ENCODE measurements at places on chromosomes 2 and 18.

GRCh38 chr18:60601249-60601648 lies 228.7 kb upstream of the MC4R start:
- DNase-seq = no peak

DNA sequence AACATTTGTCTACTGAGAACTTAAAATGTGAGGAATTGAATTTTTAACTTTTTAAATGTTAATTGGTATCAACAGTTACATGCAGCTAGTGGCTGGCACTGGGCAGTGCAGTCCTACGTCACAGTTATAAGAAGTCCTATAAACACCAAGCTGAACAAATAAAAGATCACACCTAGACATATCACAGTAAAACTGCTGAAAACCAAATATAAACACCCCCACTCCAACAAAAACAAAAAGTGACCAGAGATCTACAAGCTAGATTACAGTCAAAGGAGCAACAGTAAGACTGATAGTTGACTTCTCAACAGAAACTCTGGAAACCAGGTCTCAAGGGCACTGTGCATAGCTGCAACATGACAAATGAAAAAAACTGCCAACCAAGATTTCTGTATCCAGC lies 19.4 kb downstream of the TLK1 start:
- no peak for DNase-seq

DNA sequence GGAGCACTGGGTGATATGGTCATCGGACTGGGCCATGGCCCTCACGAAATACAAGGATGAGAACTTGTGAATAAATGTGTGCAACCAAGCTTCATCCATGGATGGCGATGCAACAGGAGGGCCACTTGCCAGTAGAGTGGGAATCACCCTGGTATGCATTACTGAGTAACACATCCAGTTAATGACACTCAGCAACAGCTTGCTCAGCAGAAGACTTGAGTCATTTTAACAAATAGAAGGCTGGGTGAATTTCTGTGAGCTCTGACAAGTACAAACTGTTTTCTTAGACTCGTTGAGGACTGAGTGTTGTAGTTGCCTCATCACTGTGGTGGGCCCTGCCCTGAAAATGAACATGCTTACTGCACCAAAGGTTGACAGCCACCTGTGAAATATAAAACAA lies 221.6 kb downstream of the NCKAP5 start:
- no peak for DNase-seq

GRCh38 chr2:589281-590130 lies 87.7 kb downstream of the TMEM18 start:
- no peak for DNase-seq

DNA sequence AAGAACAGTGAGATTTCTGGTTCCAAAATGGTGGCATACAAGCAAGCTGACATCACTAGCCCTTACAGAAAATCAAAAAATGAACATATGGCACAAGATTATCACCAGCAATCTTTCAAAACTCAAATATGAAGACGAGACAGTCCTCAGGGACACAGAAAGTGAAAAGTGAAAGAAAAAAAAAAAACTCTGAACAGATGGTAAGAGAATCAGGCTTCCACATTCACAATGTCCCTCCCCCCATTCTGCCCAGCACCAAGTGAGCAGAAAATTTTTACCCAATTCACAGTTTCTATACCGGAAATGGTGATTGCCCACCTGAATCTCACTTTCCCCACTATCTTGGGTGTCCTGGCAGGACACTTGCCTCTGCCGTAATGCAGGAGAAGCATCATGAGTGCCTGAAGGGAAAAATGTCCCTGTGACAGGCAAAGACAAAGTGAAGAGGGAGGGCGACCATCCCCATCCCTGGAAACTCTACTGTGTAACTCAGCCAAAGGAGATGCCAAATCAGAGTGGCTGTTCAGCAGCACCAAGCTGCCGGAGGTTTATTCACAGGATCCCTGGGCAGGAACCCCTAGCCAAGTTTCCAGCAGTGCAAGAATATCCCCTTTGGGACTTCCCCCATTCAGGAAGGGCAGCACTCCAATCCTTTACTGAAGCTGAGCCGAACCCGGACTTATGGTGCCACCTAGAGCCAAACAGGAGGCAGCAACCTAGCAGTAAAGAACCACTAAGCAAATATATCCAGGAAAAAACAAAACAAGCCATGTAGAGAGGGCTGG lies 312.2 kb downstream of the LRATD1 start:
- no peak for DNase-seq

DNA sequence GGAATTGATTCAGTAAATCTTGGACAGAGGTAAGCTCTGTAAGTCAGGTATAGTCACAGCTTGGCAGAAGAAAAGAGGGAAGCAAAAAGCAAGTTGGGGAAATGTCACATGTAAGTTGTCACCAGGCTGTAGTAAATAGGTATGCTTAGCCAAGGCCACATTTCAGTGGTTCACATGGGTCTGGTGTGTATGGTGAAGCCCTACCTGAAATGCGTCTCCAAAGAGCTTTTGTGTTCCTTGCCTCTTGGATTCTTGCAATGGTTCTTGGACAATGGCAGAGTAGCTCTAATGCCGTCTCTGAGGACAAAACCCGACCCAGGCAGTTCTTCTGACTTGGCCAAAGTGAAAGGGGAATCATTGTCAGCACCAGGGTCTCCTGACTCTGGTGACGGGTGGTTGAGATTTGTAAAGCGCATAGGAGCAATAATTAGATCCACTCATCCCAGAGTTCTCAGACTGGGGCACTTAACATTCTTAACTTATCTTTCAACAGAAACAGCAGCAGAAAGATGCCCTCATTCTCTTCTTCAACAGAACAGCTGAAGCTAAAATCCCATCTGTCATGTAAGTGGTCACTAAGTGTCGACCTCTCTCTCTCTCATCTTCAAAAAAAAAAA lies 34.4 kb upstream of the RPL37A start:
- DNase-seq = no peak

- no peak for DNase-seq
Measured at GRCh38 chr18:63306249-63306648, 13.3 kb downstream of the BCL2 start.

GRCh38 chr2:115807276-115807675 lies 1364.8 kb downstream of the DPP10 start:
- no peak for DNase-seq

- no peak for DNase-seq
Measured at GRCh38 chr2:26519396-26520147, 41.6 kb upstream of the OTOF start.

DNA sequence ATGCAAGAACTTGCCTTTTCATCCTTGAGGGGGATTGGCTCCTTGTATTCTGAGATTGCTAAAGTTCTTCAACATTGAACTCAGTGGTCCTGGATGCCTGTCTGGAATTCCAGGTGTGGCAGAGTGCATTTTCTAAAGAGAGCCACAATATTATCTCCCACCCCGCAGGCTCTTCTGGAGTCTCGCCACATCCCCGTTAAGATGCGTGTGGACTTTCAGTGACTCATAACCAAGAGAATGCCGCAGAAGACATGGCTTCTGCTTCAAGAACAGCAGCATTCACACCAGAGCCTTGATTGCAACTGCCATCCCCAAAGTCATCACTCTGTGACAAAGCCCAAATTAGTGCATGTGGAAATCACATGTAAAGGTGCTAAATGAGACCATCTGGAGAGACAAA lies 142.7 kb downstream of the CDH20 start:
- no peak for DNase-seq

DNA sequence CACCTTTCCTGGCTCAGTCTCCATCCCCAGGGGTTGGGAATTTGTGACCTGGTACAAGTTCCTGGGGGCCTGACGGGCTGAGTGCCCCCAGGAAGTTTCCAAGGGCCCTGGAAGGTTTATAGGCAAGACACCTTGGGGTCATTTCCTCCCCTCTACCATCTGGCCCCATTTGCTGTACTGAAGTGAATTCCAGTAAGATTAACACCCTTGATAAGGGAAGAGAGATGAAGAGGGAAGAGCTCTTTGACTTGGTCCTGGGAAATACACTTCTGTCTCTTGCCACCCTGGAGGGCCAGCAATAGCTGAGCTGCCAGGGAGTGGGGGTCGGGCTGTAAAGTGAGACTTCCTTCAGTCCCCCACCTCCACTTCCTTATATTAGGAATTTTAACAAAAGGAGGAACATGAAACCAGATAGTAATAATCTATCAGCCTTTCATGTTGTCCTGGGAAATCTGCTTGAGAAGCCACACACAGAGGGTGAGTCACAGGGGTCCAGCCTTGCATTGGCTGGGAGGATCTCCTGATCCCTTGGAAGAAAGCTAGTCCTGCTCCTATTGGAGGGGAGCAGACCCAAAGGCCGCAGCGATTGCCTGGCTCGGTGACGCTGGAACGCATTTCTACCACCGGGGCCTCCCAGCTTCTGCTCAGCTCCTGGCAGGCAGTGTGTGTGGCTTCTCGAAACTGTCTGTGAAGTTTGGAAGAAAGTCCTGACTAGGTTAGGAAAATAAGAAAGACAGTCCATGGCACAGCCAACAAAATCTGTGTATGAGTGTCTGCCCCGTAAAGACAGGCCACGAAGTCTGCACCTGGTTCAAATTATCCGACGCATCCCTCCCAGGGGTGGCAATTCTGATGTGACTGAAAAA lies 87.3 kb downstream of the ACAA2 start:
- no peak for DNase-seq

DNA sequence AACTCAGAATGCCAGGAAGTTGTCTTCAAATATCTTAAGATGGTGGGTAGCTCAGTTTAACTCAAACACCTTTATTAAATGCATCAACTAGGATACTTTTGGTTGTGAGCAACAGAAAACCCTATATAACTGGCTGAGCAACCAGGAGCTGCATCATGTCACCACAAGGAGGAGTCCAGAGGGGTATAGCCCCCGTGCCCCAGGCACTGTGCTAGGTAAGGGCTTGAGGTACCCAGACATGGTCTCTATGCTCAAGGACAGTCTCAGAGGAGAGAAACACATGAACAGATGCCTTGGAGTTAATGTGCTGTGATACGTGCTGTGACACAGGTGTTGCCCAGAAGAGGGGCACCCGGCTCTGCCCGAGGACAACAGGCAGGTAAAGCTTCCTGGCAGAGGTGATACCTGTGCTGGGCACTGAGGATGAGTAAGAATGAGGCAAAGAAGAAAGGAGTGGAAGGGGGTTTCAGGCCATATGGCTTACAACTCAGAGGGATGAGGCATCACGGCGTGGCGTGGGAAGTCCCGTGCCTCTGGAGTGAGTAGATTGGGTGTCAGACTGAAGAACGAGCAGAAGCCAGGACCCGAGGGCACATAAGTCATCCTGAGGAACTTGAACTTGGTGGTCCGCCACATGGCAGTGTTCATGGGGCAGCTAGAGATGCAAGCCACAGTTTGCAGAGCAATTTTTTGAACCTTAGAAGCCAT lies 32.0 kb upstream of the CAB39 start:
- DNase-seq = no peak

GRCh38 chr2:85266146-85267041 lies 61.4 kb downstream of the TGOLN2 start:
- DNase-seq = peak; percentile 74

- DNase-seq = no peak
Measured at GRCh38 chr2:99374747-99375146, 37.6 kb downstream of the EIF5B start.

GRCh38 chr2:133532919-133533318 lies 35.3 kb downstream of the NCKAP5 start:
- no peak for DNase-seq

GRCh38 chr18:11823545-11823944 lies 27.7 kb upstream of the CHMP1B start:
- DNase-seq = no peak

DNA sequence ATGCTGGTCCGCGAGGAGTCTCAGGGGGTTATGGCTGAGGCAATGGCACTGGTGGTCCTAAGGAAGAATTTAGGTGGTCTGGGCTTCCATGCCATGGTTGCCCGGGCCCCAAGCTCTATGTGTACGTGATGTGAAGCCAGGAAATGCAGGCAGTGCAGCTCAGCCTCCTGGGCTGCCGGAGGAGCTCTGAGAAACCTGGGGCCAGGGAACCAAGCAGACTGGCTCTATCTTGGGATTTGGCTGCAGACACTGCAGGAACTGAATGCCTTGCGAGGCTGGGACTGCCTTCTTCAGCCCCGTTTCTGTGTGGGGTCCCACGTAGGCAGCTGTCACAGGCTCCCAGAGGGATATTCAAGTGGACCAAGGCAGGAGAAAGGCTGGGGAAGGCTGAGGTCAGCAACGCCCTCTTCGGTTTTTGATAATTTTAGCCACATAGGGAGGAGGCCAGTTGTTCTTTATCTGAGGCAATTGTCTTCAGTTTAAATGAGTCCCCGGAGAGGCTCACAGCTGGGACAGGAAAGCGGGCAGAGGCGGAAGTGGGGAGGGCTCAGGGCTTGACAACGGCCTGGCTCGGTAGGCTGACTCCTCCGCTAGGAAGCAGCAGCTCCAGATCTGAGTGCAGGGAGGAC lies 77.7 kb downstream of the RHOB start:
- no peak for DNase-seq

- DNase-seq = no peak
Measured at GRCh38 chr18:24764766-24765165, 304.3 kb downstream of the HRH4 start.

- no peak for DNase-seq
Measured at GRCh38 chr18:741931-742512, 29.6 kb upstream of the ENOSF1 start.

GRCh38 chr18:45678850-45679249 lies 45.1 kb upstream of the SLC14A1 start:
- no peak for DNase-seq

DNA sequence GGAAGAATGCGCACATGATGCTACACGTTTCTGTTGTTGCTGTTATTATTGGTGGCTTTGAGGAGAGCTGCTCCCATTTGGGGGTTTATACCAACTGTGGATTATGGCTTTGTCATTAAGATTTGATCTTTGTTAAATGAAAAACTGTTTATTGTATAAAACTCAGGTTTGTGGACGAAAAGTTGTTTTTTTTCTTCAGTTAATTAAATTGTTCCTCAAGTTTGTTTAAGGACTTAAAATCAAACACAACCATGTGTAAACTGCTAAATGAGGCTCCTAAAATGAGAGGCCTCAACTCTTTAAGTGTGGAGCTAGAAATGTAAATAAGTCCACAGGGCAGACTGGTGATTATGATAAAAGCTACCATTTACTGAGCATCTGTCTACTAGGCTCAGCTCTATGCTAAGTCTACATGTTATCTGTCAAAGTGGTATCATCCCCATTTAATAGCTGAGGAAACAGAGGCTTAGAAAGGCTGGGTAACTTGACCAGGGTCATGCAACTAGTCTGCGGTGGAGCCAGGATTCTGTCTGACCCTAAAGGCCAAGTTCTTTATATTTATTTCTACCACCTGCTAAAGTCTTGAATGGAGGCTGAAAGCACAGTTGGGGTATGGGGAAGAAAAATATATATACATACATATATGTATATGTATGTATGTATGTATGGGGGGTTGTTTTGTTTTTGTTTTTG lies 4.1 kb downstream of the MYCN start:
- no peak for DNase-seq

- DNase-seq = no peak
Measured at GRCh38 chr2:108377401-108377800, 353 bp upstream of the SULT1C4 start.

GRCh38 chr18:44273298-44273697 lies 407.4 kb upstream of the SETBP1 start:
- DNase-seq = no peak

- no peak for DNase-seq
Measured at GRCh38 chr2:20443276-20443920, 3.5 kb upstream of the RHOB start.

DNA sequence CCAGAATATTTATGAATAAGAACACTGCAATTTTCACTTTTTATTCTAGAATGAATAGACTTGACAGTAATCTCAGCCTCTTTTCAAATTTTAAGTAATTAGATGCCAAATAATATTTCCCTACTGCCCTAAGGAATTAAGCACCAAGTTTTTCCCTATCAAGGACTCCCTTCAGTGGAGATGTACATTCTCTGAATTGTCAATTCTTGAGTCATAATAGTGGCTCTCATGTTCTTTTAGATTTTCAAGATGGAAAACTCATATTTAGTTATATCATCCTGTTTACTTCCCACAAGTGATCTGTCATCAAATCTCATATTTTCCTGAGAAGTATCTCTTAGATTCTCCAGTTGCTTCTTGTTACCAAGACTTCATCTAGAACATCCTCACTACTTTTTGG lies 1248.9 kb upstream of the CHAC2 start:
- DNase-seq = no peak

Measured in T-helper 9 cell (primary cell).